ENCODE measurements at places on chromosomes 12 and 14. TPM values are rescaled to one million over a fixed set of nuclear protein-coding genes. Genes with fewer than 3 reads are reported as not detected.
A peak's percentile ranks its signal among the peaks of the same experiment; 100 is the strongest.

Gene HOXC5
- total RNA-seq = 0.20 TPM

Gene GZMB
- not detected for total RNA-seq

Gene NOVA1
- total RNA-seq = 4.2 TPM

Gene CD163
- not detected for total RNA-seq

Gene KCNH5
- total RNA-seq = 4.1 TPM

DNA sequence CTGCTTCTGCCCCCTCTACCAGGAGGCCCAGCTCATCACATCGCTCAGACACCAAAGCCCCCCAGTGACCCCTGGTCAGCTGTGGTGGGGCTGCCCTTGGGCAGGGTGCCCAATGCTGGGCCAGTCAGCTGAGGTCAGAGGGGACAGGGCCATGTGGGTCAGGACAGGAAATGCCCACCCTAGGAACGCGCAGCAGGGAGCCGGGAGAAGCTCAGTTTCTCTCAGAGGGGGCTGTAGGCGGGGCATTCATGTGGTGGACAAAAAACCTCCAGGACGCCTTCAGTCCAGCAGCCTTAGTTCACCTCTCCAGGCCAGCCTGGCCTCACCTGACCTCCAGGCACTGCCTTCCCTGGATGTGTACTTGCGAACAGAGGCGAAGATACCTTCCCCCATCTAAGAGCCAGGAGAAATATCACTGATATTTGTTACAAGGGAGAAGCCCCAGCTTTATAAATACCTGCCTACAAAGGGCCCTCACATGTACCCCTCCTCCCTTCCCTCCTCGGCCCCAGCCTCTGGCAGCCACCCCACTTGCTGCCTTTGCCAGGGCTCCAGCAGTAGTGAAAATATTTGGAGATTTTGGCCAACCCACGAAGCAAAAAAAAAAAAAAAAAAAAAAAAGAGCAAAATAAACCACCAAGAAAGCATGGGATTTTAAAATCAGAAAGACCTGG is 41.9 kb upstream of the PLEKHG6 start:
- no peak for DNase-seq

DNA sequence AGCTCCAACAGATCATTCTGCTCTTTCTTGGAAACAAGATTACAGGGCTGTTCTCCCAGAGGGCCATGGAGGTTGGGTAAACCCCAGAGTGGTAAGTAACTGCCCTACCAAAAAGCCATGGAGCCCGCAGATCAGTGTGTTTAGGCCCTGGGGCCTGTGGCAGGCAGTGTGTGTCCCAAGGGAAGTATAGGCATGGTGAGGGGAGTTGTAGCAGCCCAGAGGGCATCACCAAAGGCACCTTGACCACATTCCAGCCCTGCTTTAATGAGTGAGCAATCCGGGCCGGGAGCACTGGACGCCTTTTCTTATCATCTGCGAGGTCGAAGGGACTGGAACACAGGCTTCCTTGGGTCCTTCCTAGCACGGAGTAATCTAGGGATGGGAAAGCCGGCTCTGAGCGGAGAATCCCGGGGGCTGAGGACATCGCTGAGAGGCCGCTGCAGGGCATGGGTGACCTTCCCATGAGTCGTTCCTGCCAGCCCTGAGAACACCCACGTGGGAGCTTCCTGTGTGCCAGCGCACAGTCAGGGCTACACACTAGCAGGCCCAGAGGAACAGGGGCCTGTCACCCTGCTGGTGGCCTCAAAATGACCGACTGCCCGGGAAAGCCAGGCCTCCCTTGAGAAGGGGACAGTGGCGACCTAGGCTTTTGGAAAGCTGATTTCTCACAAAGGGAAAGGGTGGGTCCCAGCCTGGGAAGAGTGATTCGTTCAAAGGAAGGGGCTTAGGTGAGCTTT is 91.3 kb downstream of the NINJ2 start:
- DNase-seq = no peak

- DNase-seq = no peak
Observed at GRCh38 chr12:113184098-113184899, 979 bp downstream of the DDX54 start.

GRCh38 chr12:111754671-111755070 is 12.1 kb upstream of the ALDH2 start:
- no peak for DNase-seq

GRCh38 chr12:120869376-120869775 is 34.8 kb downstream of the SPPL3 start:
- no peak for DNase-seq

DNA sequence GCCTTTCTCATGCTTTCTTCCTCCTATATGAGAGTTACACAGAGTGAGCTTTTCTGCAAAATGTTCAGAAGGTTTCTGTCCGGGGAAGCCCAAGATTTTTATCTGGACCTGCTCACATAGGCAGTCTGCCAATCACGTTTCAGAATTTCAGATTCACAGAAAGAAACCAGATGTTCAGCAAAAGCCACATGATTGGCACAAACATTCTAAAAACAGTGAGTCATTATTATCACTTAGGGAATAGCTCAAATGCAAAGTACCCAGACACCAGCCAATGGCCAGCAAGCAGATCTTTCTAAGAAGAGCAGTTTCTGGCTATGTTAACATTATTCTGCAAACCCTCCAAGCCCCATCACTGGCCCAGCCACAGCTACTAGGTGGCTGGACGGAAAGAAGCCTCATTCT is 1558.5 kb upstream of the TMEM132C start:
- DNase-seq = no peak

DNA sequence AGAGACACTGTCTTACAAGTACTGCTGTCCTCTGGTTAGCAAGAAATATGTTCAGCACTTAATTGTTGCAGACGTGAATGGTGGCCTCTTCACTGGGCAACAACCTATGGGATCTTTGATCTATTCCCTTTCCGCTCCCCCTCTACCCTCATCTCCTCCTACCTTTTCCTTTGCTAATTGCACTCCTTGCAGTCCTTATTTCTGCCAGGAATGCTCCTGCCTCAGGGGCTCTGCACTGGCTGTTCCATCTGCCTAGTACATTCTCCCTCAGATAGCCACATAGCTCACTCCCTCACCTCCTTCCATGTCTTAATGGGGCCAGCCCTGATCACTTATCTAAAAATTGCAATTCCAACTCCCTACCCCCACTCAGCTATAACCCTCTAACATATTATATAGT is 4.5 kb upstream of the NFYB start:
- no peak for DNase-seq

GRCh38 chr12:47648056-47648579 is 57.7 kb downstream of the RPAP3 start:
- DNase-seq = no peak

DNA sequence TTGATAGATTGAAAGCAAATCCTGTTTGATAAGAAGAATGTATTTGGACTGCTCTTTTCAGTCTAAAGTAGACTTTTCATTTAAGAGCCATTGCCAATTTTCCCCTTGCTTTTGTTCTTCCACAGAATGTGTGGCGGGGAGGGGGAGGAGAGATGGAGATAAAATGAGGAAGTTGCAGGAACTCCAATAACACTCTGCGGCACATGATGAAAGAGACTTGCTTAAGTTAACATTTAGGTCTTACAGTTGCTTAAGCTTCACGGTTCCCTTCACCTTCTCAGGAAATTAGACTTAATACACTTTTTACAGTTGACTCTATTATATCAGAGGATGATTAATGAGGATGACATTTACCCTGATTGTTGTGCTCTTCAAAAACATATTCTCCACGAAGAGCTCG is 537.3 kb downstream of the TMTC2 start:
- no peak for DNase-seq

DNA sequence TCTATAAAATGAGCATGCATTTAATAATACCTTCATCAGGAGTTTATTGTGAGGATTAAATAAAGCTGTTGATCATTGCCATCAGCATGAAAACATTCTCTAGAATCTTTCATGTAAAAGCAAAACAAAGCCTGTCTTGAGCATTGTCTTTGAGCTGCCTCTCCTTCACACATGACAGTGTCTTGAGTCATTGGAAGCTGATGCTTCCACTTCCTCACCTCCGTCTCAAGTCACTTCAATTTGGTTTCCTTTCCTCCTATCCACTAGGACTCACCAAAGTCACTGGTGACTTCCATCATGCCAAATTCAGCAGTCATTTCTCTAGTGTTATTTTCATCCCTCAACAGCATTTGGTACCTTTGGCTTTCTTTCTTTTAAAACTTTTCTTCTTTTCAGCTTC is 31.6 kb upstream of the MYBPC1 start:
- no peak for DNase-seq

DNA sequence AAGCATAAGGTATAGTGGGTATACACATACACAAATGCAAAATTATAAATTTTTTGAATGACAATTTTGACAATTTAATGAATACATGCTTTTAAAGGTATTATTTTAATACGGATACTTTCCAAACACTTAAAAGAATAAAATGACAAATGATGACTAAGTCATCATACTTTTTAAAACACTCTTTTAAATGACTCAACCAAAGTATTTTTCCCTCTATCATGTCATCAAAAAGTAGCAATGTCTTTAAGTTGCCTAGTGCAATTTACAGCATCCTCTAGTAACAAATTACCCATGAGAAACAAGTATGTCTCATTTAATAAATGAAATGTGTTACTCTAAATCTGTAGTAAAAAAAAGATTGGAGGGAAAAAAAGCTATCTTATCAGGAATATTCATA is 73.3 kb downstream of the RPS6KA5 start:
- no peak for DNase-seq

GRCh38 chr12:6192604-6193380 is 7.4 kb upstream of the CD9 start:
- DNase-seq = no peak

DNA sequence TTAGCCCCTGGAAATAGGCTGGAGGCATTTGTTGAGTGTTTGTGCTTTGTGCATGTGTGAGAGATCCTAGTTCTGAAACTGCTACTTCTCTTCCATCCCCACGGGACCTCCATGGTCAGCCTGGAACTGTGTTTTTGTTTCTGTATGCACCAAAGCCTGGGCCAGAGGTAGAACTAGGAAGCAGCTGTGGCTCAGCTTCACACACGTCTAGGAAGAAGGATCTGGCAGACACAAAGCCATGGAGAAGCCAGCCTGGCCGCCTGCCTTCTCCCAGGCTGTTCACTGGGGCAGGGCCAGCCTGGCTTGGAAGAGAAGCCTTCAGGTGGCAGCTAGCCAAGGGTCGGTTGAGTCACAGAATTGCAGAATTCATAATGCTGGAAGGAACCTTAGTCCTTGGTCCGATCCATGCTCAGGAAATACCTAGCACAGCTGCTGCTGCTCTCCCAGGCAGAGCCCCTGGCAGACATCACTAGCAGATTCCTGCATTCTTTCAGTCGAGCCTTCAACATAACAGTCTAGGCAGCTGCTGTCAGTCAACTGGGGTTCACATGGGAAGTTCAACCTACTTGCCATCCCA is 27.0 kb downstream of the RIN3 start:
- peak; percentile 22 for DNase-seq

DNA sequence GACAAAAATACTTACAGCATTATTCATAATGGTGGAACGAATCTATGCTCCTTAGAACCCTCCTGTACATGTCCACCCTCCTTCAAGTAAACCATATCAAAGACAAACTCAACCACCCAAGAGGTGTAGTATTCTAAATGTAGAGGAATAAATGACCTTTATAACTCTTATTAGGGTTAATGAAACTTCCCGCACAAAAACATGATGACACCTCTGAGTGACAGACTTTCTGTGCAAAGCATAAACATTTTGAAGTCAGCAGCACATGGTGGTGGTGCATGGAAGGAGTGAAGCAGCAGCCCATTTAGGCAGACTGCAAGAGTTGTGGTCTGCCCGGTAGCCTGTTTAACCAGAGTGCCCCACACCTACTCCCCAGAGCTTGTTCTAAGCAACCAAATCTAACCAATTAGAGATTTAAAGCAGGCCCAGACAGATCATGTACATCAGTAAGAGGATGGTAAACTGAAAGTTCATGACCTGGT is 615 bp upstream of the ASB8 start:
- DNase-seq = no peak

All from NCI-H460 (cell line).